ENCODE measurements at places on chromosomes 11 and 22.

- no peak for DNase-seq
Measured at GRCh38 chr11:79890272-79890671, 449.4 kb upstream of the TENM4 start.

GRCh38 chr11:117796456-117796871 is 552 bp downstream of the DSCAML1 start:
- DNase-seq, result no peak

DNA sequence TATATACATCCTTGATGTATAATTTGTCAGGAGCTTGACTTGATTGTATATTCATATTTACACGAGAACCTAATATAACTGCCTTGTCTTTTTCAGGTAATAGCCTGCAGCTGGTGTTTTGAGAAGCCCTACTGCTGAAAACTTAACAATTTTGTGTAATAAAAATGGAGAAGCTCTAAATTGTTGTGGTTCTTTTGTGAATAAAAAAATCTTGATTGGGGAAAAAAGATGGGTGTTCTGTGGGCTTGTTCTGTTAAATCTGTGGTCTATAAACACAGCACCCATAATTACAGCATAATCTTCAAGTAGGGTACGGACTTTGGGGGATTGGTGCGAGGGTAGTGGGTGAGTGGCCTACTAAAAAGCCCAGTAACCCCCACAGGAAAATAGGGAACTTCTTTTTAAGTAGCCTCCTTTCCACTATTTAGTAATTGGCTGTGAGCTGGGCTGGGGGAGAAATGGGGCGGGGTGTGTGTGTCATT is 7.5 kb downstream of the MALAT1 start:
- DNase-seq, result no peak

- DNase-seq, result no peak
Measured at GRCh38 chr11:69841859-69842698, 22.9 kb upstream of the FGF3 start.

- no peak for DNase-seq
Measured at GRCh38 chr22:34847072-34847471, 218.9 kb upstream of the ISX start.

DNA sequence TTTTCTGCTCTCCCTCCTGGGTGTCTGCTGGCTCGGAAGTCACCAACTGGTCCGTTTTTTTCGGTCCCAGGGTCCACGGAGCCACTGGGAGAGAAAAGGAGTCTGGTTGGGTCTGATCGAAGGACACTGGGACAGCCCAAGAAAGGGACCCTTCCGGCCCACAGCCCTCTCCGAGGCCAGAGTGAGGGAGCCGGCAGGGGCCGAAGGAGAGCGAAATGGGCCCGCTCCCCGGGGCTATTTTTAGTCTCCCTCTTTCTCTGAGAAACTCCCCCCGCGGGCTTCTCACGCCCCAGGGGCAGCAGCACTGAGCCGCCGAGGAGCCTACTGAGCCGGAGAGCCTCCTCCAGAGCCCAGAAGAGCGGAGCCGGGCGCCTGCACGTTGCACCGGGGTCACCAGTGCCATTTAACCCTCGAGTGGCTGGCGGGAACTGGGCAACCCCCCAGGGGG is 1.9 kb downstream of the ESAM start:
- no peak for DNase-seq

DNA sequence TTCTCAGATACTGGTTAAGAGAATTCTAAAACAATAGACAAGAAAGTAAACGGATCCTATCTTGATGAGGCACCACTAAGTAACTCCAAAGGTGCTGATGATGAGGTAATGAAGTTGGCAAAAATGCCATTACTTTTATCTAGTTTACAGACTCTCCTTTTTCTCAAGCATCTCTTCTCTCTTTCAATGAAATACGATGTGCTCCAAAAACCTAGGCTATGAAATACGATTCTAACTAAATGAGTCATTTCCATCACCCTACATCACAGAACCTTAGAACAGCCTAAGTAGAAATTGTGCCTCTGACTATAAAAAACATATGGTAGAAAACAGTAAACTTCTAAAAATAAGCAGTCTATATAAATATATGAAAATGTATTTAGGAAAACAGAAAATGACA is 58.9 kb upstream of the ARHGAP32 start:
- DNase-seq, result no peak

- DNase-seq, result no peak
Measured at GRCh38 chr22:28984482-28985158, 77.0 kb downstream of the C22orf31 start.

DNA sequence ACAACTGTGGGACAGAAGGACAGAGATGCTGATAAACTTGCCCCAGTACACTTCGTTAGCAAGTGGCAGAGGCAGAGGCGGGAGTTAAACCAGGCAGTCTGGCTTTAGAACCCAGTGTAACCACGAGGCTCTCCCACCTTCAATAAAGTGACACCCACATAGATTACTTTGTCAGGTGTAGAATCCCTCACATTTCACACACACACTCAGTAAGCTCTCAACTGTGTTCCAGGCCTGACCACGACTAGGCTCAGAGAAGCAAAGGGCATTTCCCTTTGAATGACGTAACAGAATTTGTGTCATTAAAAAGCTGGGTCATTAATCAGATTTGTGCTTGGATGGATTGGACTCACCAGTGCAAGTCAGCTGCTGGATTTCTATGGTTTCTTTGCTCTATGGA is 118.3 kb upstream of the RCN1 start:
- no peak for DNase-seq
